ENCODE measurements at places on chromosomes 4 and X.

DNA sequence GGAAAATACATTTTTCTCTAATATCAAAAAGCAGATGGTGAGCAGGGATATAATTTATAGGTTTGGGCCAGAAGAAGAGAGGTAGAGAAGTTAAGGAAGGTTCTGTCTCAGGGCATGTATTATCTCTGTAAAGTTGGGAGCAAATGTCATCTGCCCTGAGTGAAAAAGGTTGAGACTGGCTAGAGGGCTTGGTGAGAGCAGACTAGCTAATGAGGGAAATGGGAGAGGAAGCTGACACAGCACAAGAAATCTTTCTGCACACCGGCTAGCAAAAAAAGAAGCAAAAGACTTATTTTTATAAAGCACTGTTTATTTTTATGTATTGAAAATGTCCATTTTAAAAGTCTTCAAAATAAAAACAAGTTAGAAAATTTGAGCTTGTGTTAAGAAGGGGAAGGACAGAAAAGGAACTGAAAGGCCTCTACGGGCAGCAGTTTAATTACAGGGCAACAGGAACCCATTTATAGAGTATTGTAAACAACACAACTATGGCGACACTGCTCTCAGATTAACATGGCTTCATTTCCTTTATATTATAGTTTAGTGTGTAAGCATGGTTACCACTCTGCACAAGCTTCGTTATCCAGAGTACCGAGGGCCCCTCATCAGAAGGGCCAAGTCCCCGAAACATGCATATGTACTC, 17.4 kb downstream of the CD40LG start:
- no peak for DNase-seq

DNA sequence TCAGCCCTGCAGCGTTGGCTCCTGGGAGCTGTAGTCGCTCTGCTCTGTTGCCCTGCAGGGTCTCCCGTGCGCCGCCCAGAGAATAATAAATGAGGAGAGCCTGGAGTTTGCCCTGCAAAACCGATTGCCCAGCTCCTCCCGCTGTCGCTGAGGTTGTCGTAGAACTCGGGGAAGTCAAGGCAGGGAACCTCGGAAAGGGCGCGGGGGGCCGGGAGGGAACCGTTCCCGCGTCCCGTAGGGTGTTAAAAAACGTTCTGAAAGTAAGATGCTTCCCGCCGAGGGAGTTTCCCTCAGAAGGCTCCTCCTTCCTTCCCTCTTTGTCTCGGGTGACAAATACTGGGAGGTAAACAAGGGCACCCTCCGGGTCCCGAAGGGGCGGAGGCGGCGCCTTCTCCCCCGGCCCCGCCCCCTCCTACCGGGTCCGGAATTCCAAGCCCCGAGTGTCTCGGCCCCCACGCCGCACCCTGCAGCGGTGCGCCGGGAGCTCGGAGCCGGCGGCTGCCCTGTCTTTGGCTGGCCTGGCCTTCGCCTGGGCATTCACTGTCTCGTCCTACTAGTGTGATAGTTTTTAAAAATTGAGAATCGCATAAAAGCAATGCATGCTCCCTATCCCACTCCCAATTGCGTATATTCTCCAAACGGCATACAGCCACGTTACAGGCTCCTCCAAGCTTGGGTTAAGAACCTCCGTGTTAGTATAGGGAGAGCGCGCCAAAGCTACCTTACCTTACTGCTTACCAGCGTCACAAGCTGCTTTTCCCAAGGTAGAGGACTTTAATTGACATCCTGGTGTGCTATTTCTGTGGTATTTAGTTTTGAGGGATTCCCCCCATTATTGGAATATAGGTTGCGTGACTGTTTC, 964 bp upstream of the HMGB2 start:
- peak; percentile 88 for DNase-seq

DNA sequence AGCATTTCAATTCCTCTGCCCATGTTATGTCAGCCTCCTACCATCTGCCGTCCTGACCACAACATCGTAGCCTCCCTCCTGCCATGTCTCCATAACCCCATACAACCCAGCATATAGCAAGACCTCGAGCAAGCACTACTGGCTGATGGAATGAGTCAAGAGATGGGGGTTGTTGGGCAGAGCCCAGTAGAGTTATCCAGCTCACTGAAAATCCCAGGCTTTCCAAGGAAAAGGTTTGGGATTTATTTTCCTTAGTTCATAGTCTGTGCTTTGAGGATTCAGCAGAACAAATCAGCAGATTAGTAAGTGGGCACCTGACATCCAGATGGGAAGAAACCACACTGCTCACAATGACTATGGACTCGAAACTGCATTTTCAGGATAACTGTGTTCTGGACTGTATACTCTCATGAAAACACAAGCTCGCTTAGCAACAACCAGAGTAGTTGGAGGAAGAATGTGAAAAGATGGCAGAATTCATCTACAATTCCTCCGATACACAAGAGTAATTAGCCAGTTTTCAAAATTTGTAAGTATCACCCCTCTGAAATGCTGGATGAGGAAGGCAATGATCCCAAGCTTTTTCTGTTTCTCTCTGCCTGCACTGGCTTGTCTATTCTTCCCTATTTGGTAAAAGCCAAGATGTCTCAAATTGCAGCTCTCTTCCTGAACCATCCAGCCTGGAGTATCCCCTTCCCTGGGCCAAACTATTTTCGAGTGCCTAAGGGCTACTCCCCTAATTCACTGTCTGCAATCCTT, 186.2 kb upstream of the TBL1X start:
- no peak for DNase-seq

- no peak for DNase-seq
These were observed 364.1 kb downstream of the MAGEB5 start for GRCh38 chrX:26580021-26580420.

DNA sequence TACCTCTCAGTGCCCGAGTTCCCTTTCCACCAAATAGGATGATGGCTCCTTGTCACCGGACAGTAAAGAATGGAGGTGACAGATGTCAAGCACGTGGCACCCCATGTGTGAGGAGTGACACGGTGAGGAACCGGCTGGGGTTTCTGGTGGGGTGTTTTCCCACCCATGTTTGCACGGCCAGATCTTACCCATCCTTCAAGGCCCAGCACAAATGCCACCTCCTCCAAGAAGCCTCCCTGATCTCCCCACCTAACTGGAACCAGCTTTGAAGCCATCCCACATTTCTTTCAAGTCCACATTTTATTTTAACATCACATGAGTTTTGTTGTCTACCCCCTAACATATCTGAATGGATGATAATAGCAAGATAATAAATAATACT, 63.0 kb downstream of the WFS1 start:
- DNase-seq: no peak

DNA sequence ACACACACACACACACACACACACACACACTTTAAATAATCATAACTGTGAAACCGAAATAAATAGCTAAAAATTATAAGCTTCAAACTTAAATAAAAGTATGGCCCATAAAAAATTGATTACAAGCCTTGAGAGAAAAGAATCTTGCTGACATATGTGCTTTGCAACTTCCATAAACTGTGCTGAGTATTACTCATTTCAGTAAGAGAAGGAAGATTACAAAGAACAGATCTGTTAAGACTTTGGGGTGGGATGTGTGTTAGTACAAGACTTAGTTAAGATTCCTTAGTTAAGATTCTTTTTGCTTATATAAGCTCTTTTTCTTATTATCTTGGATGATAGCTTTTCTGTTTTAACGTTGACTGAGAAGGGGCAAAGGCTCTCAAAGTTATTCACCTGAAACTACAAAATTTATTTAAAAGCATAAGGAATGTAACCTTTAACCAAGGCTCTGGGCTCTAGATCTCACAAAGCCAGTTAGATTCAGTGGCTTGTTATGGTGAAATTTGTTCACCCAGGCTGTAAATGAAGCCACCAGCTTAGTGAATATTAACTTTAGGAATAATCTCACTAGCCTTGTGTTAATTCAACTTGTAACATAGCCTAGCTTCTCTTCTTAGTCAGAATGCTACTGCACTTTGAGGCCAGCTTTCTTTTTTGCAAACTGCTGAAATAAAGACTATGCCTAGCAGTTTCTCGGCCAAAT, 58.2 kb downstream of the ARSJ start:
- peak; percentile 17 for DNase-seq

DNA sequence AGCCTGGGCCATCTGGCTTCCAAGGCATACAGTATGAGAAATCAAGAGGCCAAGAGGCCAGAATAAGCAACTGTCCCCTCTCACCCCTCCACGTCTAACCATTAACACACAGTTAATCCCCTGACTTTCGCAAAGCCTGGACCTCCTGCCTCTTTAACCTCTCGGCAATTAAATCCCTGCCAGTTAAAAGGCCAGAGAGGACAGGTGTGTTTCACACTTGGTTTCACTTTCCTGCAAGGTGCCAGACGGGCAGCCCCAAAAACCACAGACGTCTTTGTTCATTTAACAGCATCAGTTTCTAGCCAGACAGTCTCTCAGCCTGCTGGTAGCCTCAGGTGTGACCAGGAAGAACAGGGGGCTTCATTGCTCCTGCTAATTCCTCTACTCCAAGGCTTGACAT, 91.1 kb upstream of the KIT start:
- no peak for DNase-seq

DNA sequence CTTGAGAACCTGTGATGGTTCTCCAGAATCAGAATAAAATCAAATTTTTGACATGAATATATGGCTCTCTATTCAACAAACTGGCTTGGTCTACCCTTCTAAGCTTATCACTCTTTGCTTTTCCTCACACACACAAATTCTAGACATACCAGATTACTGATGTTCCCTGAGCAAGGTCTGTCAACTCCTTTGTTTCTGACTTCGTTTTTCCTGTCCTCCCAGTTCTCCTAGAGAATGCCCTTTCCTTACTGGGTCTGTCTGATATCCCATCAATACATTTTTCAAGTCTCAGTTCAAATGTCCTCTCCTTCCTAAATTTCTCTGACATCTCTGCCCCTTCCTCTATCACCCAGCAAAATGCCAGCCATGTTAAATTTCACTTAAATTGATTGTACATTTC, 202.1 kb upstream of the IGFBP7 start:
- no peak for DNase-seq

GRCh38 chrX:24480400-24480865, 15.3 kb downstream of the PDK3 start:
- DNase-seq: no peak

- DNase-seq: no peak
These were observed 85.9 kb downstream of the MAGED4 start for GRCh38 chrX:52270453-52271116.

DNA sequence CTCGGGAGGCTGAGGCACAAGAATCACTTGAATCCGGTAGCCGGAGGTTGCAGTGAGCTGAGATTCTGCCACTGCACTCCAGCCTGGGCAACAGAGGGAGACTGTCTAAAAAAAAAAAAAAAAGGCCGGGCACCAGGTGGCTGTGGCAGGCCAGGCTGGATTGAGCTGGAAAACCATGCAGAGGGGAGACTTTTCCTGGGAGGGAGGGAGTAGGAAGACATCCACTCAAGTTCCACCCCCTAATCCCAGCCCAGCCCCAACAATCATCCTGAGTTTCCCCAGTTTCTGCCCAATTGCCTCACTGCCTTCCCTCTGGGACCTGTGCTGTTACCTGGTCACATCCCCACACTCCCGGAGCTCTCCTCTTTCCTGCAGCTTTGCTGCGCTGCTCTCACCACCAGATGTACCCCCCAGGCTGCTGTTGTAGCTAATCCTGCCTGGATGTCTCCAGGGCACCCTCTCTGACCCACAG, 9.0 kb upstream of the TSPYL2 start:
- no peak for DNase-seq

- DNase-seq: no peak
These were observed 114.5 kb downstream of the TMA16 start for GRCh38 chr4:163609019-163609418.

DNA sequence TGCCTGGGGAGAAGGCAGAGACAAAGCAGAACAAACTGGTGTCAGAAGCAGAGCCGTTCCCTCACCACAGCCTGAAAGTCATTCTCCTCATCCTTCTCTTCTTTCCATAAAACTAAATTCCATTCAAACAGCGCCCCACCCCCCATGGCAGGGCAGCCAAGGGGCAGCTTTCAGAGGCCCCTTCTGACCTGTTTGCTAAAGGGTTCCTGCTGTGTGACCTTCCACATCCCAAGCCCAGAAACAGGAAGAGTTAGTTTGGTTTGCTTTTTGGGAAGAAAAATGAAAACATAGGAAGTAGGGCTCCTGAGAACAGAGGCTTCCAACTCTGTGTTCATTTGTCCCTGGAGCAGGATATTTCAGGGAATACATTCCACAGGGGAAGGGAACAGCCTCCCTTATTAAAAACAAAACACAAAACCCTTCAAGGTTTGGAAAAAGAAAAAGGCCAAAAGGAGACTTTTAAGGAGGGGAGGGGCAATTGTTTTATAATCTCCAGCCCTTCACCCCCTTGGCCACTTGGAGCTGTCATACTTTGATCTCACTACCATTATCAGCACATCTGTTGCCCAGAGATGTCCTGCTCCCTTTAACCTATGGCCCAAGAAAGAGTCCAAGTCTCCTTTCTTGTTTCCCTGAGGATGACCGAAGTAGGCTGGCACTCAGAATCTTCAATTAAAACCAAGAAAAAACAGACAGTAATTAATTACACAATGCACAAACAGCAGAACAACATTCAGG, 25.3 kb downstream of the STARD8 start:
- no peak for DNase-seq
